Stimulated activated CD8-positive, alpha-beta memory T cell treated with anti-CD3 and anti-CD28 coated beads, Interleukin-2, amount 100 ng/mL, for 48 hours (primary cell): ENCODE measurements at places on chromosomes 16 and 17.

- no peak for DNase-seq
These were observed 15.1 kb downstream of the SAMD14 start for GRCh38 chr17:50114849-50115357.

DNA sequence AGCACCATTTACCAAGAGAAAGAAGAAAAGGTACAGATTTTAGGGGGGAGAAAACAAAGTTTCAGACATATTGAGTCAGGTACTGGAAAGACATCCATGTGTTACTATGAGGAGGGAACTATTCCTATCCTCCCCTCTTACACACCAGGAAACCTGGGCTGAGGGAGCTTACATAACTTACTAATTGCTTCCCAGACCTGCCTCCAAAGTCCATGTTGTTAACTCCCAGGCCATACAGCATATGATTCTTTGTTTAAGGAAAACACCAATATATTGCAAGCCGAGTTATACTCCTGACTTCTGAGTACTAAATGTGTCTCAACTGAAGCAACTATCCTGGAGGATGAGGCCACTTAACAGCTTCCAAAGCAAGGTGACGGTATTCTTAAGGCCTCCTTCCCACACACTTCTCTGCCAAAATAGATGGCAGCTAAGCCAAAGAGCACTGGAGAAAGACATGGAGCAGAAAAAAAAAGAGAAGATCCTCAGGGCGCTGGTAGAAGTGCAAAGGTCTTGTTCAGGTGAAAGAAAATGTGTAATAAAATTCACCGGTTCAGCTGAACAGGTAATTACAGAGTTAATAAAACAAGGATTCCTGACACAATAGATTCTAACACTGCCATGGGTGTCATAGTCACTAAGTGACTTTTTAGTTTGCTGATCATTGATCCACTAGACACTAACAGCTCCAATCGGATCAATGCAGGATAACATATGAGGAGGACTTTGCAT, 151.1 kb downstream of the SKAP1 start:
- no peak for DNase-seq

DNA sequence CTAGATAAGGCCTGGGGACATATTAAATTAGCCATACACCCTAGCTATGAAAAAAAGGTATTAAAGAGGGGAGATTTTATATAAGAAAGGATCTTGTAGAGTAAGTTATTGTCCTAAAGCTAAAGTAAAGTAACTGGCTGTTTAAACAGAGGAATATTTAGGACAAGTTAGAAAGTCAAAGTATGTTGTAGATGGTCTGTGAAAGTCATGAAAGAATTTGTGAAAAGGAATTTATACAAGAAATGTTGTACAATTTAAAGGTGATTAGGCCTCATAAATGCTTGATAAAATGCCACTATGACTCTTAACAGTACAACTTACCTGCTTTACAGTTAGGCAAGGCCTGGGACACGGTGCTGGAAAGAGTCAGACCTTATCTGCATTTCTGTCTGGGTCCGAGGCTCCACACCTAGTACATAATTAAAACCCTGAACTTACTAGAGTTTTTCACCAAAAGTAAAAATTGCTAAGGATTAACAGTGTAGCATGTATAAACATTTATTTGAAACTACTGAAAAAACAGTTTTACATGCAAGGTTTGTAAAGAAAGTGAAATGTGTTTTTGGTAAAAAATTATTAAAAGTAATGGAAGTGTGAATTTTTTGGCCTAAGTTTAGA, 445.3 kb upstream of the TOM1L1 start:
- no peak for DNase-seq

- no peak for DNase-seq
These were observed 486 bp upstream of the PLLP start for GRCh38 chr16:57284952-57285363.

- DNase-seq: no peak
These were observed 26.8 kb downstream of the GNA13 start for GRCh38 chr17:65029605-65030336.
